ENCODE measurements at places on chromosomes 13 and 19.

DNA sequence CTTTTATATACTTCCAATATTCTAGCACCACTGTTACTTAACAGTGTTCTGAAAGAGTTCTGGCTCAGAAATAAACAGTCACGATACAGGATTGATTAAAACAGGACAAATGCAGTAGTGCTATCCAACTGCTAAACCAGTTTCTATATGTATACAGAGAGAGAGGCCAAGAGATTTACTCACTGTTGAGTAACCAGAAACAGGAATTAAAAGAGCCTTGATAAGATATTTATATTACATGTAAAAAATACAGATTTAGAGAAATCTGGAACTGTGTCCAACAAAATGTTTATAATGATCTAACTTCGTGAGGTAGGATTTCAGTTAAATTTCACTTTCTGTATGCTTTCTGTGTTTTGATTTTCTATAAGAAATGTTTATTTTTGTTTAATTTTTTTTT, 116.6 kb downstream of the CDK8 start:
- no peak for DNase-seq

- DNase-seq, result no peak
These were observed 73.4 kb downstream of the AKAP11 start for GRCh38 chr13:42345367-42345766.

GRCh38 chr13:89763005-89763404, 1584.5 kb upstream of the MIR17HG start:
- peak; percentile 49 for DNase-seq

- DNase-seq, result peak; percentile 10
These were observed 4.9 kb downstream of the PCDH20 start for GRCh38 chr13:61410669-61411297.

DNA sequence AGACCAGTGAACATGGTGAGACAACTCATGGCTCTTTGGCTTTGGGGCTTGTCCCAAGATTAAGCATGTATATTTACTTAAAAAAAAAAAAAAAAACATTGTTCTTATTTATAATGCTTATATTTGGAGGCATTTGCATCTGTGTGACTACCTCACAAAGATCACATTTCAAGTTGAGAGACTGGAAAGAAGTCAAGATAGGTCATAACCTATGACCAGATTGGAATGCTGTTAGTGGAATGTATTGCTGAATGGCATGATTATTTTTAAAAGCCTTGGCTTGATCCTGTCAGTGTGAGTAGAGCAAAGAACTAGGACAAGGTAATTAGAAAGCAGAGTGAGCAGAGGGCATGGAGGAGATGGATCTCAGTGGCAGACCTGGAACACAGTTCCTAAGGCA, 214.6 kb downstream of the OXGR1 start:
- DNase-seq, result no peak

GRCh38 chr13:31611214-31611613, 128.1 kb upstream of the RXFP2 start:
- DNase-seq, result no peak

GRCh38 chr13:29713839-29714238, 118.4 kb upstream of the SLC7A1 start:
- DNase-seq, result peak; percentile 34
